Adrenal gland (tissue), 19 donors: ENCODE measurements at places on chromosomes 3 and 15. TPM values are rescaled to one million over a fixed set of nuclear protein-coding genes. Genes with fewer than 3 reads are reported as not detected.

ISY1 gene
- 39.7 TPM for polyA plus RNA-seq

WWTR1 gene
- 11.9 TPM for polyA plus RNA-seq

C3orf80 gene
- 0.24 TPM for polyA plus RNA-seq

DLEC1 gene
- 1.7 TPM for polyA plus RNA-seq

LOXL1 gene
- polyA plus RNA-seq = 22.5 TPM

MKRN3 gene
- polyA plus RNA-seq = 0.24 TPM

C3orf62 gene
- polyA plus RNA-seq = 7.9 TPM

CYP8B1 gene
- polyA plus RNA-seq = 0.07 TPM

ABTB1 gene
- polyA plus RNA-seq = 96.0 TPM

EIF4E3 gene
- polyA plus RNA-seq = 5.0 TPM

TM6SF1 gene
- polyA plus RNA-seq = 2.2 TPM

IDH2 gene
- 16.6 TPM for polyA plus RNA-seq

SCN5A gene
- polyA plus RNA-seq = 0.07 TPM

NR2E3 gene
- polyA plus RNA-seq = 0.77 TPM

GOLGA8S gene
- 0.05 TPM for polyA plus RNA-seq

RETNLB gene
- polyA plus RNA-seq = not detected

CFAP100 gene
- not detected for polyA plus RNA-seq

TLR9 gene
- 0.56 TPM for polyA plus RNA-seq

PPARG gene
- polyA plus RNA-seq = 17.8 TPM

SIDT1 gene
- 1.6 TPM for polyA plus RNA-seq

FOXL2 gene
- polyA plus RNA-seq = 0.40 TPM

EOMES gene
- polyA plus RNA-seq = 0.16 TPM

BLM gene
- polyA plus RNA-seq = 1.1 TPM

C2CD4A gene
- polyA plus RNA-seq = 0.42 TPM

STAC gene
- polyA plus RNA-seq = 3.3 TPM

GASK1A gene
- 1.5 TPM for polyA plus RNA-seq

ZBBX gene
- 0.64 TPM for polyA plus RNA-seq

GOLGA6L4 gene
- 15.8 TPM for polyA plus RNA-seq

STRIT1 gene
- not detected for polyA plus RNA-seq

DUOXA2 gene
- 0.84 TPM for polyA plus RNA-seq

GNAT1 gene
- not detected for polyA plus RNA-seq

KNG1 gene
- not detected for polyA plus RNA-seq

TRAT1 gene
- 0.18 TPM for polyA plus RNA-seq

SLCO2A1 gene
- polyA plus RNA-seq = 21.0 TPM

KCNMB2 gene
- polyA plus RNA-seq = 2.9 TPM

ISG20 gene
- polyA plus RNA-seq = 4.4 TPM

IGSF10 gene
- polyA plus RNA-seq = 6.5 TPM

CRYBG3 gene
- 8.3 TPM for polyA plus RNA-seq

ZPLD1 gene
- polyA plus RNA-seq = not detected

ADAMTS7 gene
- 15.4 TPM for polyA plus RNA-seq

LRRC34 gene
- polyA plus RNA-seq = 2.9 TPM

TM4SF18 gene
- polyA plus RNA-seq = 2.4 TPM

CELSR3 gene
- 1.4 TPM for polyA plus RNA-seq

ITGA11 gene
- 1.4 TPM for polyA plus RNA-seq

ZBED2 gene
- not detected for polyA plus RNA-seq

DAZL gene
- 0.07 TPM for polyA plus RNA-seq

PRTG gene
- polyA plus RNA-seq = 0.40 TPM

FAM3D gene
- polyA plus RNA-seq = 0.40 TPM

LRRC31 gene
- not detected for polyA plus RNA-seq

TGFBR2 gene
- polyA plus RNA-seq = 20.8 TPM

GP9 gene
- not detected for polyA plus RNA-seq

KBTBD8 gene
- 0.24 TPM for polyA plus RNA-seq

GPR15 gene
- not detected for polyA plus RNA-seq

SERPINI1 gene
- 17.8 TPM for polyA plus RNA-seq

GRAMD2A gene
- polyA plus RNA-seq = 0.64 TPM

CFAP92 gene
- polyA plus RNA-seq = 0.48 TPM

CHST13 gene
- 0.80 TPM for polyA plus RNA-seq

SLC12A1 gene
- polyA plus RNA-seq = 0.07 TPM
